Caki2 (cell line): ENCODE measurements at places on chromosomes 2 and 18. TPM values are rescaled to one million over a fixed set of nuclear protein-coding genes. Genes with fewer than 3 reads are reported as not detected.
A peak's percentile ranks its signal among the peaks of the same experiment; 100 is the strongest.

The MAPK4 gene
- total RNA-seq, result not detected in 2 replicates

The GPC1 gene
- total RNA-seq, result 117 and 134 TPM in 2 replicates

The ABCG8 gene
- total RNA-seq, result not detected in 2 replicates

The GCA gene
- total RNA-seq, result 15.1 and 27.5 TPM in 2 replicates

The REG1B gene
- not detected in 2 replicates for total RNA-seq

The CDH2 gene
- total RNA-seq, result 82.4 and 83.5 TPM in 2 replicates

The TXNDC2 gene
- 0.23 TPM in 1 of 2 replicates, not detected in the other for total RNA-seq

The DNER gene
- total RNA-seq, result 5.5 and 9.7 TPM in 2 replicates

DNA sequence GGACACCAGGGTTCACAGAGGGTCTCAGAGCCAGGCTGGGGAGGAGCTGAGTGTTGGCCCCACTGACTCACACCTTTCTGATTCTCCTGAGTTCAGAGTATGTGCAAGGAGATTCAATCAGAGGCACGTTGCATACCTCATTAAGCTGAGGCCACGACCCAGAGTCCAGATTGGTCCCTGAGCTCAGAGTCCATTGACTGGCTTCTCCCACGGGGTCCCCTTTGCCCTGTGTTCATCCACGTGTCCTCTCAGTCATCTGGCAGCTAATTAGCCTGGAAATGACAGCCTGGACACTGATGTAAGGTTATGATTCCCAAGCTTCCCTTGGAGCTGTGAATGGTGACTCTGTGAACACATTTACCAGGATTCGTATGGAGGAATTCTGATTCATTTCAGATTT is 267.2 kb downstream of the SH3BP4 start:
- DNase-seq, result no peak

GRCh38 chr2:68931799-68932198 is 20.9 kb downstream of the GKN2 start:
- no peak for DNase-seq

DNA sequence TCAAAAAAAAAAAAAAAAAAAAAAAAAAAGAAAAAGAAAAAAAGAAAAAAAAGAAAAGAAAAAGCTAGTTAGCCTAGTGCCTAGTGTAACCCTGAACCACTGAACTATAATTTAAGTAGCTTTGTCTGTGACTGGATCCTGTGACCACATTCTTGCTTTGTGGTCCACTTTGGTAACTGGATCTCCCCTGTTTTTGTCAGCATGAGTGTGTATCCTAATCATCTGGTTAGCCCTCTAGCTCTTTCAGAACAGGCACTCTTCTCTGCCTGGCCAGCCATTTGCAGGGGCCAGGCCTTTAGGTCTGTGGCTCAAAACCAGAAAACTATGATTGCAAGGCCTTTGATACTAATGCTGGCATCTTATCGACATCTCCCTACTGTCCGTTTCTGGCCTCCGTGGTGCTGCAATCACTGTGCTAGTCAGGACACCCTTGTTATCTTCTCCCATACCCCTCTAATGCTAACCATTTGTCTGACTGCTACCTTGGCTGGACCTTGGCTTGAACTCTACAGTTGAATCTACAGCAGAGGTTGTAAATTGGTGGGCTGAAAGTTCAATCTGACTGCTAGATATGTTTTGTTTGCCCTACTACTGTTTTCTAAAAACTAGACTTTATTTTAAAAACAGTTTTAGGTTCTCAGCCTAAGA is 40.5 kb downstream of the RBKS start:
- no peak for DNase-seq

DNA sequence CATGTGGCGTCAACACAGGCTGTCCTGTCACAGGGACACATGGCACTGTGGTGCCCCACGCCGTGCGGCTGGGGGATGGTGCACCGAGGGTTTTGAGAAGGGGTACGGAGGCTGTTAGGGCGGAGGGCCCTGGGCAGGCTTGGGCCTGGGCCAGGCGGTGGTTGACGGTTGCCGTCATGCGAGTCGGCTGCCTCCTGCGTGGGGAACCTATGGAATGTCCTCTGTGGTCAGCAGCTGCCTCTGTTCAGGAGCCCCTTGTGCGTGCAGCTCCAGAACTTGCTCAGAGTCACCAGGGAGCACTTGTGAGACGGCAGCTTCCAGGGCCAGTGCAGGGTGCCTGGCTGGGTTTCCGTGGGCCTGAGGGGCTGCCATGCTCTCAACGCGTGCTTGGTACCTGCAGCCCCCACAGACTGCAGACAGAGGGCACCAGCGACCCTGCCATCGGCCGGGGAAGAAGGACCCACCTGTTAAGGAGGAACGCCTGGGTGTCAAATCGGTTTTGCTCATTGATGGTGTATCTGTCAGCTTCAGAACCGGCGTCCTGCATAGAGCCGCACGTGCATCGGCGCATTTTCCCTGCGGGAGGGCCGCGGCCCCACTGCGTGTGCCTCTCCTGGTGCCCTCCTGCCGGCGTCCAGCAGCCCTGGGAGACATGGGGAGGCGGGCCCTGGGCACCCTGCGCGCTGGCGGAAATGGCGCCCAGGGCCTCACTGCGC is 10.0 kb upstream of the D2HGDH start:
- DNase-seq, result no peak

GRCh38 chr2:197168705-197169104 is 141.9 kb downstream of the ANKRD44 start:
- no peak for DNase-seq

DNA sequence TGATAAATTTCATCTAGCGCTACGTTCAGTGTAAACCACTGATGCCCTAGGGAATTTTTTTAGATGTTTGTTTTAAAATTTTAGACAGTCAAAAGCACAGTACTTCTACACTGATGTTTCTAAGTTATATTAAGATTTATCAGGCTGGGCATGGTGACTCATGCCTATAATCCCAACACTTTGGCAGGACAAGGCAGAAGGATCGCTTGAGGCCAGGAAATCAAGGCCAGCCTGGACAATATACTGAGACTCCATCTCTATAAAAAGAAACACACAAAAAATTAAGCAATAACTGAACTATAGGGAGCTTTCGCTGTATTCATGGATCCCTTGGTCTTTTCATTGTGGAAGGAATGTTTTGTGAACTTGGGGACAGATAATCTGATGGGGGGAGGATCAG is 50.6 kb upstream of the MAPRE2 start:
- no peak for DNase-seq

DNA sequence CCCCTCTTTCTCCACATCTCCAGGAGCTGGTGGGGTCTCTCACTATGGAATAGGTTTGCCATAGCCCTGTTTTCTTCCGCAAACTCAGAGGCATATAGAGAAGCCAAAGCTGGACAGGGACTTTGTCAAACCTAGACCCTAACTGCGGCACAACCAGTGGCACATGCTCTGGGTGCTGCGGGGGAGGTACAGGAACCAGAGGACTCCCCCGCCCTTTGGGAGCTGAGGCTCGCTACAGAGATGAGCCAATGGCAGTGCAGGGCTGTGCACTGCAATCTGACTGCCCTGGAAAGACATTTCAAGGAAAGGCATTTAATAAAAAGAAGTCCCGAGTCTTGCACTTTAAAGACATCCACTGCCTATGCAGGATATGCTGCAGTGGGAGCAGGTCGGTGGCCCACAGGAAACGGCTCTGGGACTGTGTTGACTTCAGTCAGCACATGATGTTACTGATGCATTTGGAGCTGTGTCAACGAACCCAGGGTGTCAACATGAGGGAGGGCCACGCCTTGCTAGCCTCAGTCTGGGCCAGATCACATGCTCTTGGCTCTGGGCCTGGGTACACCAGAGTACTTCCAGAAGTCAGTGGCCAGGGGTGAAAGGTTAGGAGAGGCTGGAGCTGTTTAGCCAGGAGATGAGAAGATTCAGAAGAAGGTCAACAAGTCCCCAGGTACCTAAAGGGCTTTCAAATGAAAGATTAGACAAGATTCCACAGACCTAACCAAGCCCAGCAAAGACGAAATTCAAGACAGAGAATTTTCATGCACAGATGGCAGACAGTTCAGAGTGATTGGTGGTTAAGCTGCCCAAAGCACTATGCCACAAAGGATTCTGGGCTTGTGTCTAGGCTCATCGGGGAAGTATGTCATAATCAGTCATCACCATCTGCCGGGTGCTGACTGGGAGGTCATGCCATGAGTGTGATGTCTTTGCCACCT is 8.2 kb downstream of the SLC35F6 start:
- DNase-seq, result peak; percentile 95

- no peak for DNase-seq
Measured at GRCh38 chr2:59727121-59727590, 826.3 kb downstream of the BCL11A start.

GRCh38 chr18:12911025-12911928 is 27.2 kb upstream of the PTPN2 start:
- no peak for DNase-seq

- no peak for DNase-seq
Measured at GRCh38 chr2:145292166-145292565, 772.2 kb upstream of the ZEB2 start.

DNA sequence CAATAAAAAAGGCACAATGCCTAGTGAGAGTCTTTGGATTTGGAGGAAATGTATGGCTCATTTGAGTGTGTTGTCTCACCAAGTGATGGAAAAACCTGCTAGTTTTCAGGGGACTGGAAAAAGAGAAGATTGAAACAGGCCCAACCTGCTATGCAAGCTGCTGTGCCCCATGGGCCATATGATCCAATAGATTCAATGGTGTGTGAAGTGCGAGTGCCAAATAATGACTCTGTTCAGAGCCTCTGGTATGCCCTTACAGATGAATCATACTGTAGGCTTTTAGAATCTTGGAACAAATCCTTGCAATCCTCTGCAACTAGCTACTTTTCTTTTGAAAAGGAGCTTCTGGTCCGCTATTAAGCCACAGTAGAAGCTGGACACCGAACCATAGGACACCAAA is 529.8 kb upstream of the CNTNAP5 start:
- no peak for DNase-seq

- no peak for DNase-seq
Measured at GRCh38 chr2:144706647-144707046, 186.7 kb upstream of the ZEB2 start.

- DNase-seq, result peak; percentile 25
Measured at GRCh38 chr2:8389431-8390108, 292.3 kb upstream of the ID2 start.

GRCh38 chr2:217973008-217973787 is 29.6 kb downstream of the TNS1 start:
- DNase-seq, result no peak

DNA sequence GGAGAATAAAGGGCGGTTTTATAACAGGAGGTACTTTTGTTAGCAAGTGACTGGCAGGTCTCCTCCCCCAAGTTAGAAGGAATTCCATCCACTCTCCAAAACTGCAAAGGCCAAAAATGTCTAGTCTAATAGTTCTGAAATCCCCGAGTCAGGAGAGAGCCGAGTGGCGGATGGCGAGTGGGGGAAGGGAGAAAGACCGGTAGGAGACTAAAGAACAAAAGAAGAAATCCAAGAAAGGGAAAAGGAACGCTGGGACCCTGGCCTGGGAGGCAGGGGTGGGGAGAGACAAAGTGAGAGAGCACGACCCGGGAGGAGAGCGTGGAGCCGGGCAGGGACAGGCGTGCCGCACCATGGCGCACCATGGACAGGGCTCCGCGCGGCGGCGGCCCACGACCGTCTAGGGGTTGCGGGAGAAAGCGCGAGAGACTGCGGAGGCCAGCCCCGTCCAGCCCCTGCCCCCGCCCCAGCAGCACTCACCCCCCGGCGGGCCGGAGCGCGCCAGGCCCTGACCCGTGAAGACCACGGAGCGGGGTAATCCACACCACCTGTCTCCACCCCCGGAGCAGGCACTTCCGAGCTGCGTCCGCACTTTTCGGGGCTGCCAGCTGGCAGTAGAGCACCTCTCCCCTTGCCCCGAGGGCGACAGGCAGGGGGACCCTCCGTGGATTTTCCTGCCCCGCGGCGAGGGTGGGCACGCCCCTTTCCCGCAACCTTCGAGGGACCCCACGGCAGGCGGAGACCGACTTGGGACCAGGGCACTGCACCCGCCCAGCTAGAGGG is 1.6 kb downstream of the CDH2 start:
- DNase-seq, result peak; percentile 55

DNA sequence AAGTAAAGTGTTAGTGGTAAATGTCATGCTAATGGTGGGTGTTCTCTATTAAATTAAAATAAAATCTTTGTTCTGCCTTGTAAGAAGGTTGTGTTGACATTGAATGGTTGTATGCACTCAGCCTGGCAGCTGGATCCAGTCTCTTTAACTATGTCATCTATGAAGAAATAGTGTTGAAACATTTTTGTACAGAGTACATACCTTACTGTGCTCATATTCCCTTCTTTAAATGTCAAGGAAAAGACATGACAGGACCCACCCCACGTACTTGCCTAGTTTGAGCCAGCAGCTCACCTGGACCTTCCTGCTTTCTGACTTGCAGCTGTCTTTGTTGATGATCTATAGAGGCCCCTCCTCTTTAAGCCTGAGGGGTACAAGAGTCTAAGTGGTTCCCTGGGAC is 85.6 kb upstream of the ST3GAL5 start:
- no peak for DNase-seq

GRCh38 chr2:72956936-72957335 is 39.6 kb downstream of the EMX1 start:
- DNase-seq, result no peak

DNA sequence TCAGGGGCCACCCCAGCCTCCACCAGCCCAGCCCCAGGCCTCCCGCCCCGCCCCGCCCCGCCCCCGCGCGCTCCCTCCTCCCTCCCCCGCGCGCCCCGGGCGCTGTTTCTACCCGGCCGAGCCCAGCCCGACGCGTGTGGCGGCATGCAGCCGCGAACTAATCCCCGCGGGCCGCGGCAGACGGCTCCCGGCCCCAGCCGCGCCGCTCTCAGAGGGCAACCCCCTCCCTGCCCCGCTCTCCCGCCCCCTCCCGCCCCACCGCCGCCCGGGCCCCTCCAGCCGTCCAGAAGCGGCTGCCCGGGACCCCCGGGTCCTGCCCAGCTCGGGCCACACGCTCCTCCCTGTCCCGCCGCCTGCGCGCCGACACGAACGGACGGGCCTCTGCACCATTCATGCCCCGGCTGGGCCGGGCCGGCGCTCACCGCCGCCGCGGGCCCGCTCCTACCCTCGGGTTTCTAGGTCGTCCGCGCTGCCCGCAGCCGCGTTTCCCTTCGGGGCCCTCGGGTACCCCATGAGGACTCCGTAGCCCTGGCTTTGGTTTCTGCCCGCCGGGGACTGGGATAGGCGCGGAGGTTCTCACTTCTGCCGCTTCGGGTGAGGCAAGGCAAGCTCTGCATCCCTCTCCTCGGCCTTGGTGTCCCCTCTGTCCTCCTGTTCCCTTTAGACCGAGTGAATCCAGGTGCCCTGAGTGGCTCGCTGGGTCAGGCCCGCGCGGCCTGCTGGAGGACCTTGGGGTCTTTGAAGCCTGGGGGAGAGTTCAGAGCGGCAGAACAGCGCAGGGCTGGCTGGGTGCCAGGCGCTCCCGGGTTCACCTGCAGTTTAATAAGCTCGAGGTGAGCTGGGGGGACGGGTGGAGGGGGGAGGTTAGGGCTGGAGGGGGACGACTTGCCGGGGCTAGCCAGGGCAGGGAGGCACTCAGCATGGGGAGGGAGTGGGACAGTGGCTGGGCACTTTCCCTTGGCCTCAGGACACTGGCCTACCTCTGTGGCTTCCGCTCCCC is 3.1 kb downstream of the WNT10A start:
- no peak for DNase-seq

GRCh38 chr2:144256996-144257707 is 262.8 kb downstream of the ZEB2 start:
- DNase-seq, result no peak

GRCh38 chr2:64524604-64525316 is 632 bp downstream of the AFTPH start:
- no peak for DNase-seq

GRCh38 chr2:47344890-47345589 is 57.9 kb upstream of the MSH2 start:
- peak; percentile 99 for DNase-seq

- DNase-seq, result no peak
Measured at GRCh38 chr2:232537079-232537478, 2.4 kb upstream of the CHRNG start.
